ENCODE measurements at places on chromosomes 2 and 18.

- no peak for DNase-seq
These were observed 418.0 kb upstream of the ID2 start for GRCh38 chr2:8263901-8264300.

GRCh38 chr2:181123798-181124231 is 143.4 kb downstream of the UBE2E3 start:
- DNase-seq, result no peak

GRCh38 chr2:113906647-113907046 is 16.8 kb downstream of the ACTR3 start:
- DNase-seq, result no peak

GRCh38 chr2:130790804-130791616 is 35.7 kb downstream of the AMER3 start:
- DNase-seq, result no peak

GRCh38 chr18:12079491-12080237 is 14.0 kb upstream of the ANKRD62 start:
- no peak for DNase-seq

- DNase-seq, result no peak
These were observed 45.6 kb upstream of the RMP24 start for GRCh38 chr18:35926884-35927283.

GRCh38 chr2:63571291-63571690 is 17.0 kb downstream of the WDPCP start:
- no peak for DNase-seq

- no peak for DNase-seq
These were observed 57.0 kb upstream of the TXNDC2 start for GRCh38 chr18:9828506-9829396.
